ENCODE measurements at places on chromosomes 4 and X. TPM values are rescaled to one million over a fixed set of nuclear protein-coding genes. Genes with fewer than 3 reads are reported as not detected.

The PCDH7 gene
- polyA plus RNA-seq, result 22.2 TPM

The SLC34A2 gene
- polyA plus RNA-seq, result 333 TPM

The IQSEC2 gene
- 13.1 TPM for polyA plus RNA-seq

The XAGE2 gene
- polyA plus RNA-seq, result 0.46 TPM

The MAGEB2 gene
- polyA plus RNA-seq, result not detected

The NIPAL1 gene
- 3.2 TPM for polyA plus RNA-seq

The BEND2 gene
- 0.06 TPM for polyA plus RNA-seq

The IL3RA gene
- polyA plus RNA-seq, result 26.3 TPM

The XPNPEP2 gene
- polyA plus RNA-seq, result 8.5 TPM

The NLGN4X gene
- 1.9 TPM for polyA plus RNA-seq

The DCAF12L2 gene
- polyA plus RNA-seq, result 0.08 TPM

The AVPR2 gene
- polyA plus RNA-seq, result 0.58 TPM

The TRIM75 gene
- polyA plus RNA-seq, result not detected

The TRO gene
- 138 TPM for polyA plus RNA-seq

The GNRHR gene
- 0.57 TPM for polyA plus RNA-seq

The TAF7L gene
- 0.40 TPM for polyA plus RNA-seq

The KIAA1210 gene
- polyA plus RNA-seq, result 1.4 TPM

The RNF175 gene
- 7.7 TPM for polyA plus RNA-seq

The FHIP1A gene
- polyA plus RNA-seq, result 6.9 TPM

The CCDC160 gene
- polyA plus RNA-seq, result 3.0 TPM

The LDOC1 gene
- polyA plus RNA-seq, result 65.7 TPM

The EGFL6 gene
- polyA plus RNA-seq, result 72.6 TPM

The L1CAM gene
- 0.44 TPM for polyA plus RNA-seq

The NDST3 gene
- 2.0 TPM for polyA plus RNA-seq

The SMPX gene
- 8.2 TPM for polyA plus RNA-seq

The BCORL1 gene
- 18.0 TPM for polyA plus RNA-seq

The CNGA1 gene
- polyA plus RNA-seq, result 1.3 TPM

The PNCK gene
- polyA plus RNA-seq, result 0.81 TPM

The RTL3 gene
- not detected for polyA plus RNA-seq

The SPINK2 gene
- polyA plus RNA-seq, result 0.65 TPM

The PCDH18 gene
- 131 TPM for polyA plus RNA-seq

The PHEX gene
- polyA plus RNA-seq, result 7.8 TPM

The RAP1GDS1 gene
- 35.6 TPM for polyA plus RNA-seq

The EDNRA gene
- 101 TPM for polyA plus RNA-seq

The SHISA3 gene
- polyA plus RNA-seq, result 49.3 TPM

The PLXNA3 gene
- 79.2 TPM for polyA plus RNA-seq

The NDP gene
- 0.39 TPM for polyA plus RNA-seq

The GASK1B gene
- 27.9 TPM for polyA plus RNA-seq

The IL15 gene
- polyA plus RNA-seq, result 1.3 TPM

The GAB3 gene
- polyA plus RNA-seq, result 8.1 TPM

The CLDN22 gene
- polyA plus RNA-seq, result 0.63 TPM

The G3BP2 gene
- 97.6 TPM for polyA plus RNA-seq

The ADH1B gene
- polyA plus RNA-seq, result 983 TPM

The FRAS1 gene
- 31.1 TPM for polyA plus RNA-seq

The ADAM29 gene
- polyA plus RNA-seq, result 0.10 TPM

The ZFP42 gene
- polyA plus RNA-seq, result 7.2 TPM

The PCSK1N gene
- polyA plus RNA-seq, result 3.5 TPM

The GAGE12H gene
- polyA plus RNA-seq, result not detected

The GAK gene
- polyA plus RNA-seq, result 37.5 TPM

The FGF13 gene
- polyA plus RNA-seq, result 12.5 TPM

The RBMXL3 gene
- polyA plus RNA-seq, result not detected

The NMU gene
- polyA plus RNA-seq, result 6.1 TPM

The CENPE gene
- 35.9 TPM for polyA plus RNA-seq

The DRD5 gene
- polyA plus RNA-seq, result not detected

The NAP1L2 gene
- polyA plus RNA-seq, result 0.52 TPM

Data from right lung (tissue), 10 donors.